ENCODE measurements at places on chromosomes 2 and 18.

DNA sequence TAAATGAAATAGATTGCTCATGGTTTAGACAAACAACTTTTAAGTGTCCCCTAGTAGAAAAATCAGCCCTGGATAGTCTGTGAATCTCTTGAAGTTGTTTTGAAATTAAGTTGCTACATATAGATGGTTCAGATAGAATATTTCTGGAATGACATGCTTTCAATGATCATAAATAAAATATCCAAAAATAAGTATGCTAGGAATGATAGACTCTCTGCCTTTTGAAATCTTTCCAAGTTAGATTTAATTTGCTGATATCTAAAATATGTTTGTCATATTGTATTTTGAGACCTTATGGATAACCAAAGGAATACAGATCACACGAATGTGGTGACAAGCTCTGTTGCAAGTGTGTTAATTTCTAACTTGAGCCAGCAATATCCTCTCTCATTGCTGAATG lies 488.7 kb downstream of the THSD7B start:
- DNase-seq: no peak

GRCh38 chr2:241110089-241110606 lies 8.1 kb upstream of the MTERF4 start:
- no peak for DNase-seq

- DNase-seq: no peak
These were observed 232.9 kb upstream of the SIX3 start for GRCh38 chr2:44708661-44709000.

DNA sequence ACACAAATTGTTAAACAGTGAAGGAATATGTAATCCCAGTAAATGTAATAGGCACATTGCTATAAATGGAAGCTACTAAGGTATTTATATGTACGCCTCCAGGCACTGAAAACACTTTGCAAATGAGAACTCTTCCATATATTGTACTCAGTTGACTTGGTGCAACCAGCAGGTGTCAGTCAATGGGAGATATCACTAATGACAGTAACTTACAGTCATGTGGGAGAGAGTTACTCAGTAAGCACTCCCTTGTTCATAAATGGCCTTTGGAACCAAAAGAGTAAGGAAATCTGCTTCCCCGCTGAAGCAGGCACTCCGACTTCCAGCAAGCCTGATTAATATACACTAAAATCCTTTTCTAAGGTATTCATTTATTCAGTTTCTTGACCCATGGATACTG lies 5.9 kb downstream of the MDH1 start:
- DNase-seq: no peak

- DNase-seq: no peak
These were observed 9.6 kb downstream of the GDF7 start for GRCh38 chr2:20676353-20677215.

DNA sequence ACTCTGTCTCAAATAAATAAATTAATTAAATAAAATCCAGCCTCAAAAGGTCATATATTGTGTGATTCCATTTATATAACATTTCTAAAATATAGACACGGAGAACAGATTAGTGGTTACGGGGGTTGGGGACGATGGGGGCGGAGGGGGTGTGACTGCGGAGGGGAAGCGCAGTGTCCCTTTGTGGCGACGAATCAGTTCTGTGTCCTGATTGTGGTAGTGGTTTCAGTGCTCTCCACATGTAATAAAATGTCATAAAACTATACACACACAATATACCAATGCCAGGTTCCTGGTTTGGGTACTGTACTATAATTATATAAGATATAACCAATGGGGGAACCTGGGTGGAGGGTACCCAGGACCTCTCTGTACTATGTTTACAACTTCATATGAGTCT lies 186.4 kb downstream of the ANAPC1 start:
- DNase-seq: no peak

- DNase-seq: no peak
These were observed 71.1 kb downstream of the ARHGEF33 start for GRCh38 chr2:38960609-38961320.

DNA sequence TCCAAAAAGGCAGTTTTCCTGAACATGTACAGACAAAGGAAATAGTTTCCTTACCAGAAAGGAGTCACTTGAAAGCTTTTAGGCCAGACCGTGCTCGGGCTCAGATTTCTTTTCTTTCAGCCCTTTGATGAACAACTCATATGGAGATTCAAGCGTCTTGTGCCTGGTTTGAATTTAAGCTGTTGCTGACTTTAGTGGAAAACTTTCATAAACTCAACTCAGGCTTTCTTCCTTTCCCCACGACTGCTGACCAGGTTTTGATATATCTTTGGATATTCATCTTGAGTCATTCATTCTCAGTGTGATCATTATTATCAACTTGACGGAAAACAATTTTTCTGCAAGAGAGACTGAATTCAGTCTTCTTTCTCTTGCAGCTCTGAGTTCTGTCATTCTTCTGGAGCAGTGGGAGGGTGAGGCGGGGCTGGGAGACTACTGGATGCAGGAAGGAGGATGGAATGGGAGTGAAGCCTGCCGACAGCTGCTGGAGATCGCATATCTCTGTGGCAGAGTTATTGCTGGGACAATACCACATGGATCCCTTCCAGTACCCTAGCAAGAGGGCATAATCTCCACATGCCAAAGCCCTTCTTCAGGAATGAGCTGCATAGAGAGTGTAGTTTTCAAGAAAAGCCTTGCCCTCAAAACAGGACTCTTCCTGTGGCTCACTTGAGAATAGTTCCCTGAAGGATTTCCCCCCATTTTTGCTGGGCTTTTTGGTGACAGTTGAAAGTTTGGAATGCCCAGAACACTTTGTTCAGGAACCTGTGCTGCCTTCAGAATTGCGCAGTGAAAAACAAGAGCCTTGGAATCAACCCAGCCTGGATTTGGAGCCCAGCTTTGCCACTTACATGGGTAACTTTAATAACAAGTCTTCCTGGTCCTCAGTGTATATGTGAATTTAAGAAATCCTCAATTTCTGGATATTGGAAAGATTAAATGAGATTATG lies 364.4 kb downstream of the ZNF521 start:
- no peak for DNase-seq

DNA sequence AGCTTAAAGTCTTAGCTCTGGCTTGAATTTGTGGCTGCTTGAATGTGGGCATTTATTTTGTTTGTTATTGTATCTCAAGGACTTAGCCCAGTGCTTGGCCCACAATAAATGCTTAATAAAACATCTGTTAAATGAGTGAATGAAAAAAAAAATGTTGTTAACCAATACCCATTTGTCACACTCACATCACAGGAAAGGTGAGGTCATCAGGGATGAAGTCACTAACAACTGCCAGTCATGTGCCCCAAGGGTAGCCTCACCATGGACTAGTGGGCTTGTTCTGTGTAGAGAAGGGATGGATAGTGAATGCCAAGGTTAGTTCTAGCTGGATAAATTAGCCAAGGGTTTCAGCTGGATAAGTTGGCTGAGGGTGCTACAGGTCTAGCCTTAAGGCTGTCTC lies 3.0 kb downstream of the NRBP1 start:
- no peak for DNase-seq

GRCh38 chr2:72138011-72138881 lies 9.4 kb downstream of the CYP26B1 start:
- DNase-seq: no peak

DNA sequence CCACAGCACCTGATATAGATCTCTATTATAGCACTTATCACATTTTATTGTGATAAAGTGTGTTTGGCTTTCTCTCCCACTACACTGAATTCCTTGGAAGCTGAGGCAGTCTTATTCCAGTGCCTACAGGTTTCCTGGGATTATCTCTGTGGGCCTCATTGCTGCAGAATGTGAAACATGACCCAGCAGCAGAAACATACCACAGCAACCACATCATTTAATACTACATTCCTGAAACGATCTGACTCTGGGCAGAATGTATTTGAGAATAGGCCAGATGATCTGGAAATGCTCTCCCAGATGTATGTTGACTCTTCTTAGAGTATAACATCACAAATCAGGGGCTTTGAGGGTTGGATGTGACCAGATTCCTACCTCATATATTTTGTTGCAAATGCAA lies 323.5 kb upstream of the TANK start:
- DNase-seq: no peak

DNA sequence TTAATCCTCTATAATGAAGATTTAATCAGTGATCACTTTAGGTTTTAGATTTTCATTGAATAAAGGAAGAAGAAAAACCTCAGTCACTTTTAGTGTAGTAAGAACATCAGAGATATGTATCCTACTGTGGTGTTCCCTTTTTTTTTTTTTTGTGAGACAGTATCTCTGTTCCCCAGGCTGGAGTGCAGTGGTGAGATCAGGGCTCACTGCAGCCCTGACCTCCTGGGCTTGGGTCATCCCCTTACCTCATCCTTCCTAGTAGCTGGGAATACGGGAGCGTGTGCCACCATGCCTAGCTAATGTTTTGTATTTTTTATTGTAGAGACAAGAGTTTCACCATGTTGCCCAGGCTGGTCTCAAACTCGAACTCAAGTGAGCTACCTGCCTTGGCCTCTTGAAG lies 5.1 kb downstream of the SLC39A10 start:
- DNase-seq: no peak

- no peak for DNase-seq
These were observed 125.5 kb downstream of the IRS1 start for GRCh38 chr2:226674123-226674522.

DNA sequence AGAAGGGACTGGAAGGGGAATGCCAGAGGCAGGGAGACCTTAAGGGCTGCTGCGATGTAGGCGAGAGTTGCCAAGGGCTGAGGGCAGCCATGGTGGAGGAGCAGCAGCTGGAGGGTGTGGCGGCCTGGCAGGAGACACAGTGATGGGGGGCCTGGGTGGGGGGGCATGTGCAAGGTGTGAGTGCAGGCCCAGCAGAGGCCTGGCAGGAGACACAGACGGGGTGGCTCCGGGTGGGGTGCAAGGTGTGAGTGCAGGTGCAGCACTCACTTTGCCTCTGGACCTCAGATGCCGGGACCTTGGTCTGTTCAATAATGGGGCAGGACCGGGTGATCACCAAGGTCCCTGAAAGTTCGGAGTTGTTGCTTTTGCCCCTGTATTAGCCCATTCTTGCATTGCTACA lies 76.2 kb upstream of the ODC1 start:
- no peak for DNase-seq
